Activated naive CD4-positive, alpha-beta T cell treated with anti-CD3 and anti-CD28 coated beads for 36 hours (primary cell): ENCODE measurements at places on chromosomes 6 and 20.

DNA sequence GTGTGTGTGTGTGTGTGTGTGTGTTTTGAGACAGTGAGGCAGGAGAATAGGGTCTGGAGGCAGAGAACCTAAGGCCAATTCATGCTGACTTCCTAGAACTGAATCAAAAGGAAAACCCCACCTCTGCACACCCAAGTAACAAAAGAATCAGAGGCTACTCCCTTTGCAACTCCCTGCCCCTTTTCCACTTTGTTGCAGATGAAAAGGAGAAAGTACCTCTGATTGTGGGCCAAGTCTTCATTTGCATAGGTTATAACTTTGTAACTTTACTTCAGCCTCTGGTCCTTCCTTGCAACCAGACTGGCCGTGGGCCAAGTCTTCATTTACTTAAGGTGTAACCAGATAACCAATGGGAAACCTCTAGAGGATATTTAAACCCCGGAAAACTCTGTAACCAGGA is 168.8 kb downstream of the EYA2 start:
- no peak for DNase-seq

DNA sequence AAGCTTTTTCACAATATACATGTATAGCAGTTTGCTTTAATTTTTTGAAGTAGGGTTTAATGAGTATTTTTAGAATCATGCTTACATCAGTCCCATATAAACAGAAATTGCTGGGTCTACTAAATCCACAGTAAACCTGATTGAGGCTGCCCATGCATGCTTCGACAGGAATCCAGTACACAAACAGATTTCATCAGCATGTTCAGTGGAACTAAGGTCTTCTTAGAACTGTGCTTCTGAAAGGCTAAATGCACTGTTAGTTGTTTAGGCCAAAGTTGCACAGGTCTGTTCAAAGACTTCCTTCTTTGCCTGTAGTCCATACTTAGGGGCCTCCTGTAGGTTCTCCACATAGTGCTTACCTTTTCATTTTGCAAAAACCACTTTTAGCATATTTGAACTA is 42.5 kb upstream of the THBS2 start:
- no peak for DNase-seq

DNA sequence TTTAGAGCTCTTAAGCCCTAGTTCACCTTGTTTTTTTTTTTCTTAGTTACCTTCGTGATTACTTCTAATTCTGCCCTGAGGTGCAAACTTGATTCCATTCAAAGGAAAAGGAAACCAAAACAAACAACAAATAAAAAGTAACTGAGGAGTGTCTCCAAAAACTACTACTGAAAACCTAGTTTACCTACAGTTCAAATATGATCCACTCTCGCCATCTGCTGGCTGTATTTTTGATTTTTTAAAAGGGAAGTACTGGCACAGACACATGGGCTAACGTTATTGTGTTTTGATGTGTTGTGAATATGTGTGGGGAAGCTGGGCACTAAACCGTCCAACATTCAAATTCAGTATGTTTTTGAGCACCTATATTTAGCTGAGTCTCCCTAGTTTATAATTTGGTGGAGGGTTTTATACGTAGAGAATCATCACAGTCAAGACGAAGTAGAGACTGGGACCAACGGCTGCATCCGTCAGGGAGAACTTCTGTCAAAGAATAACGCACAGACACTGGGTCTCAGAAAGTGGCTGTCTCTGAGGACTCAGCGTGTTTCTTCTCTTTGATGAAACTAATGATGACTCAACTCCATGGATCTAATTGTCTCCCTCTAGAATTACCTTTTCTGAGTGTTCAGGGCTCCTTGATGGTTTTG is 373.5 kb upstream of the BTBD3 start:
- DNase-seq = peak; percentile 35

- DNase-seq = no peak
Measured at GRCh38 chr6:101294051-101294638, 99.4 kb upstream of the GRIK2 start.

GRCh38 chr6:89209457-89209856 is 7.7 kb downstream of the GABRR1 start:
- no peak for DNase-seq

GRCh38 chr6:26477426-26477825 is 19.7 kb downstream of the BTN2A1 start:
- DNase-seq = no peak

- DNase-seq = no peak
Measured at GRCh38 chr20:8330319-8330784, 198.3 kb downstream of the PLCB1 start.

DNA sequence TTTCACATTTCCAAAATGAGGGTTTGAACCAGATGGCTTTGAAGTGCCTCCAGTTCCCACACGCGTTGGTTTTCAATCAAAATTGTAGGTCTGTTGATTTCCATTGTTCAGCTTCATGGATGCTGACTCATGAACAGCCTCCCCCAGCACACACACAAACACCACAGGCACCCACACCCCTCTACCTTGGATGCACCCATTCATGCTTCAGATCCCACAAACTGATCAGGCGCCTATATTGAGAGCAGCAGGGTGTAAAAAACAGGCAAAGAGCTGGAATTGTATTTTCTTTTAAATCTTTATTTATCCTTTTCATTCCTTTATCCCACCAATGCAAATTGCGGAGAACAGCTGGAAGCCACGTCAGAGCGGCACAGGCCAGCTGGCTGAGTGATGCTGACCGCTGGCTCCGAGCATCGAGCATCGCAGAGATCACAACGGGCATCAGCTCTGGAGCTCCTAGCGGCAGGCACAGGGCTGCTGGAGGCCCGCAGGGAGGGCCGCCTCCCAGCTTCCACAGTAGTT is 29.3 kb upstream of the TBC1D7 start:
- DNase-seq = peak; percentile 23

DNA sequence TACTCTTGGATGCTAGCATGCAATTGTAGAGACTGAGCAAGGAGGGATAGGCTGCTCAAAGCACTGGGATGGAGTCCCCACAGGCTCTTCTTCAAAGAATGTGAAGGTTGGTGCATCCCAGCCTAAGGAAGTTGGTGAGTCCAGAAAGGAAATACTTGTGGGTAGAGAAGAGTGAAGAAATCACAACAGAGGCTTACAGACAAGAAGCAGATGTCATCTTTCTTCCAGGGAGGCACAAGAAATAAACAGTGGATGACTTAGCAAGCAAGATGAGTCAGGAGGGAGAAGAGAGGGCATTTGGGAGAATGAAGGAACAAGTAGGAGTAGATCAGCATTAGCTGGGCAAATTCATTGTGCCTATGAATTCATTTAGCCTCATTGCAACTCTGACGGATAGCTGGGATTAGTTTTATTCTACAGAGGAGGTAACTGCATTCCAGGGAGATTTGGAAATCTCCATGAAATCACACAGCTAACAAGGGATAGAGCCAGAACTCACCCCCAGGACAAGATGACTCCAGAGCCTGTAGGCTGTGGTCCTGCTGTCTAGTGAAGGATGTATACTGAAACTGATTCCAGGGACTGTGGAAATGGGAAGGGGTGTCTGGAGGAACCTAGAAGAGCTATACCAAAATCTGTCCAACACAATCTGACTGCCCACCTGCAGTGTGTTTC is 125.8 kb upstream of the SPTLC3 start:
- no peak for DNase-seq
